A549 treated with GW870086 at 1 μM for 4 hours (cell line): ENCODE measurements at places on chromosomes 6 and 20. TPM values are rescaled to one million over a fixed set of nuclear protein-coding genes. Genes with fewer than 3 reads are reported as not detected.

CST5 gene
- total RNA-seq: not detected in 5 replicates

SLC25A27 gene
- 0.44 to 1.3 TPM (median 0.47 TPM) in 5 replicates for total RNA-seq

NTSR1 gene
- 0.06 to 0.27 TPM (median 0.07 TPM) in 5 replicates for total RNA-seq

HNF4A gene
- total RNA-seq: 15.4 to 21.7 TPM (median 19.8 TPM) in 5 replicates

ASIP gene
- not detected in 5 replicates for total RNA-seq

BLOC1S5 gene
- total RNA-seq: 4.6 to 9.2 TPM (median 8.2 TPM) in 5 replicates

MAPK14 gene
- 21.7 to 28.6 TPM (median 25.7 TPM) in 5 replicates for total RNA-seq

DSP gene
- 30.1 to 48.6 TPM (median 45.8 TPM) in 5 replicates for total RNA-seq

KLC4 gene
- total RNA-seq: 5.1 to 8.2 TPM (median 6.4 TPM) in 5 replicates

MICB gene
- 6.2 to 8.4 TPM (median 7.1 TPM) in 5 replicates for total RNA-seq

ZNF311 gene
- 0.09 to 0.27 TPM (median 0.16 TPM) in 5 replicates for total RNA-seq

GLP1R gene
- total RNA-seq: not detected in 5 replicates

FAM83C gene
- 0.06 to 0.14 TPM (median 0.08 TPM) in 5 replicates for total RNA-seq

PAX1 gene
- total RNA-seq: not detected in 5 replicates

TMEM14B gene
- total RNA-seq: 135 to 163 TPM (median 139 TPM) in 5 replicates

ARMH2 gene
- not detected in 5 replicates for total RNA-seq

WDR46 gene
- total RNA-seq: 50.1 to 58.6 TPM (median 53.8 TPM) in 5 replicates

PSORS1C2 gene
- total RNA-seq: not detected in 5 replicates

WFDC9 gene
- not detected in 5 replicates for total RNA-seq

CCM2L gene
- total RNA-seq: 0.24 to 0.56 TPM (median 0.45 TPM) in 5 replicates

TMEM244 gene
- not detected in 5 replicates for total RNA-seq

EPHA7 gene
- total RNA-seq: 0.05 to 0.18 TPM (median 0.09 TPM) in 5 replicates

RRP36 gene
- total RNA-seq: 70.0 to 78.6 TPM (median 71.7 TPM) in 5 replicates

BNIP5 gene
- total RNA-seq: 0.06 TPM in 1 of 5 replicates, not detected in the others

C6orf132 gene
- 2.6 to 3.5 TPM (median 2.6 TPM) in 5 replicates for total RNA-seq

IL17A gene
- not detected in 5 replicates for total RNA-seq

CYB5R4 gene
- total RNA-seq: 24.0 to 29.2 TPM (median 26.1 TPM) in 5 replicates

PI3 gene
- total RNA-seq: 2.1 to 4.7 TPM (median 2.7 TPM) in 5 replicates

HUS1B gene
- 0.13 to 0.38 TPM (median 0.30 TPM) in 4 of 5 replicates, not detected in the other for total RNA-seq

DLK2 gene
- 5.1 to 7.8 TPM (median 6.8 TPM) in 5 replicates for total RNA-seq
